ENCODE measurements at places on chromosomes 11 and 22. TPM values are rescaled to one million over a fixed set of nuclear protein-coding genes. Genes with fewer than 3 reads are reported as not detected.

GGT5 gene
- 21.4 TPM for total RNA-seq

LIF gene
- 1.3 TPM for total RNA-seq

PRDM11 gene
- total RNA-seq = 35.3 TPM

BCO2 gene
- 2.9 TPM for total RNA-seq

NOX4 gene
- total RNA-seq = 5.0 TPM

CEP126 gene
- total RNA-seq = 8.8 TPM

SRPRA gene
- 89.5 TPM for total RNA-seq

SLC35C1 gene
- total RNA-seq = 6.1 TPM

GLYAT gene
- not detected for total RNA-seq

CCDC81 gene
- total RNA-seq = 1.9 TPM

ANGPTL5 gene
- 16.8 TPM for total RNA-seq

ADAMTS8 gene
- 0.40 TPM for total RNA-seq

SCN4B gene
- 0.62 TPM for total RNA-seq

CCDC15 gene
- total RNA-seq = 1.5 TPM

CABP4 gene
- 0.48 TPM for total RNA-seq

UBQLNL gene
- 1.5 TPM for total RNA-seq

OR5L2 gene
- total RNA-seq = not detected

LAMTOR1 gene
- total RNA-seq = 99.7 TPM

APOC3 gene
- total RNA-seq = not detected

CHST1 gene
- total RNA-seq = 9.9 TPM

SLC22A6 gene
- not detected for total RNA-seq

FAT3 gene
- total RNA-seq = 0.56 TPM

GP1BB gene
- 3.6 TPM for total RNA-seq

FREY1 gene
- total RNA-seq = 0.67 TPM

SCARF2 gene
- 33.6 TPM for total RNA-seq

SEC14L6 gene
- 0.92 TPM for total RNA-seq

HBB gene
- total RNA-seq = 118 TPM

VWCE gene
- 9.4 TPM for total RNA-seq

ST14 gene
- 0.78 TPM for total RNA-seq

ANO3 gene
- not detected for total RNA-seq

NRXN2 gene
- total RNA-seq = 11.2 TPM

SOX6 gene
- total RNA-seq = 6.1 TPM

CCDC188 gene
- 0.36 TPM for total RNA-seq

RPS6KB2 gene
- 32.3 TPM for total RNA-seq

NUP98 gene
- 114 TPM for total RNA-seq

TSSK2 gene
- total RNA-seq = not detected

ACER3 gene
- 20.7 TPM for total RNA-seq

MUC6 gene
- 0.38 TPM for total RNA-seq

All from ovary (tissue), 10 donors.